H9 (cell line): ENCODE measurements at places on chromosomes 16 and 17.

DNA sequence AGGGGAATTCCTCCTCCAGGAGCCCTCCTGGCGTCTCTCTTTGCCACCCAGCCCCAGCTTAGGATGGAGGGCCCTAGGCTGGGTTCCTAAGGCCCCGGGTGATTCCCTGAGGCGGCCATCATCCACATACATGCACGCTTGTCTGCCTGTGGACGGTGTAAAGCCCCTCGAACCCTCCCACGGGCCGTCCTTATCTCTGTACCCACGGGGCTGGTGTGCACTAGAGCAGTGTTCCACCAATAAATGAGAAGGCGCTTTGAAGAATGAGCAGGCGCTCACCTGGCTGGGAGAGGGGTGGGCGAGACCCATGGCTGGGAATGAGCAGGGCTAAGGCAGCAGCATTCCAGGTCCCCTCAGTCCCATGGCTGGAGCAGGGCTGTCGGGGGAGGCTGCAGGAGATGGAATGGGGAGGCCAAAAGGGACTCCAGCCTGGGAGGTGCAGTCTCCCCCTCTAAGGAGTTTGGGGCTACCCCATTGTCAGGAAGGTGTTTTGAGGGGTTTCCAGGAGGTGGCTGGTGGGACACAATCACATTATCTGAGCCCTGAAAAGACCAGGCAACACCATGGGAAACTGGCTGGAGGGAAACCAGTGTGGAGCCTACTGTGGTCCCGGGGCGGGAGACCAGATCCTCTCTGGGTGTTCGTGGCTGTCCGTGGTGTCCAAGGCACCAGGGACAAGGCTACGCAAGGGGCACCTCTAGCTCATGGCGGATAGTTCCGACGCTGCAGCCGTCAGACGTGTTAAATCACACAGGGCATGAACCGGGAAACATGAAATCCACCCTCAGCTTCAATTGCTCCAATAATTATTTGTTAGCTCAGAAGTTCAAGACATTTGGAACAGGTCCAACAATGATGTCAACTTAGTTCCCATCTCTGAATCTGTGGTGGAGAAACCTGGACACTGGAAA lies 87.5 kb upstream of the DNAH17 start:
- DNase-seq: no peak

- DNase-seq: no peak
These were observed 14.0 kb downstream of the CARD14 start for GRCh38 chr17:80183581-80184422.

- no peak for DNase-seq
These were observed 23.9 kb downstream of the NLRC5 start for GRCh38 chr16:57013229-57013628.

DNA sequence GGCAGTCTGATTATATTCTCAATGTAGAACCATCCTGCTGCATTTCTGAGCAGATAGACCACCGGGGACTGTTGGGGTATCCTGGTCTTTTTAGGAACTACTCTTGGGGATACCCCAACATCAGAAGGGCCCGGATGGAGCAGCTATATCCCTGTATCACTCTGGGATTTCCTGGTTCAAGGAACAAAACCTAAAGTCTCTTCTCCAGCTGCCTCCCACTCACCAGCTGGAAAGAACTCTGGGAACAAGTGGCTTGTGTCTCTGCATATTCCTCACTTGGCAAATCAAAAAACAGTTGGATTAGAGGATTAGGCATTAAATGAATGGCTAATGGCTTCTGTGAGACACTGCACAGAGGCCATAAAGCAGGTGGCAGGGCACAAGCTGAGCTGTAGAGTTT lies 62.3 kb upstream of the HS3ST2 start:
- DNase-seq: no peak

- no peak for DNase-seq
These were observed 60.6 kb upstream of the DNAH17 start for GRCh38 chr17:78637643-78638420.

- no peak for DNase-seq
These were observed 1231.8 kb downstream of the CDH11 start for GRCh38 chr16:63890081-63890480.
